ENCODE measurements at places on chromosomes 11 and 22.

GRCh38 chr22:25736378-25737011, 5.5 kb upstream of the MYO18B start:
- DNase-seq = peak; percentile 6

GRCh38 chr11:123545726-123546270, 108.6 kb downstream of the SCN3B start:
- DNase-seq = no peak

- DNase-seq = no peak
Observed at GRCh38 chr22:40855071-40855978, 1.1 kb downstream of the ST13 start.

DNA sequence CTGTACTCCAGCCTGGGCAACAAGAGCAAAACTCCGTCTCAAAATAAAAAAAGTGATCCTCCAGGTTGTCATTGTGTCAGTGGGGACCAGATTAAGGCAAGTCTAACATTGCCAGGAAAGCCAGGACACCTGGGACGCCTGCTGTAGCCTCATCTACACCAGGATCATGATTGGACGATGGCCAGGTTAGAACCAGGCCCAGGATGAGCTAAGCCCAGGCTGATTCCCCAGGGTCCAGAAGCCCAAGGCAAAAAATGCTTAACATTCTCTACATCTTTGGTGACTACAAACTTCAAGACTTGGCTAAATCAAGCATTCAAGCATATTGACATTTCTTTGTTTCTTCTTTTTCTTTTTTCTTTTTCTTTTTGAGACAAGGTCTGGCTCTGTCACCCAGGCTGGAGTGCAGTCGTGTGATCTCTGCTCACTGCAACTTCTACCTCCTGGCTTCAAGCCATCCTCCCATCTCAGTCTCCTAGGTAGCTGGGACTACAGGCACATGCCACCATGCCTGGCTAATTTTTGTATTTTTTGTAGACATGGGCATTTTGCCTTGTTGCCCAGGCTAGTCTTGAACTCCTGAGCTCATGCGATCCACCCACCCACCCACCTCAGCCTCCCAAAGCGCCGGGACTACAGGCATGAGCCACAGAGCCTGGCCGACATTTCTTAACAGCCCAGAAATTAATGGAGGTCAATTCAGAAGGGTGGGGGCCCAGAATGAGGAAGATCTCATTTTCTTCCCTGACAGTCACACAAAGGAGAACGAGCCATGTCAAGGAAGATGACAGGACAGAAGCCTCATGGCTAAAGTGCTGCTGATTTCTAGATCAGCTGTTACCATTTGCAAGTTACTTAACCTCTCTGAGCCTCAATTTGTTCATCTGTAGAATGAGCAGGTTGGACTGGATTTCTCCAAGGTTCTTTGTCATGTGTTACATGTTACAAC, 12.5 kb upstream of the PTPRJ start:
- no peak for DNase-seq

- DNase-seq = no peak
Observed at GRCh38 chr11:128407962-128408361, 179.4 kb downstream of the ETS1 start.

DNA sequence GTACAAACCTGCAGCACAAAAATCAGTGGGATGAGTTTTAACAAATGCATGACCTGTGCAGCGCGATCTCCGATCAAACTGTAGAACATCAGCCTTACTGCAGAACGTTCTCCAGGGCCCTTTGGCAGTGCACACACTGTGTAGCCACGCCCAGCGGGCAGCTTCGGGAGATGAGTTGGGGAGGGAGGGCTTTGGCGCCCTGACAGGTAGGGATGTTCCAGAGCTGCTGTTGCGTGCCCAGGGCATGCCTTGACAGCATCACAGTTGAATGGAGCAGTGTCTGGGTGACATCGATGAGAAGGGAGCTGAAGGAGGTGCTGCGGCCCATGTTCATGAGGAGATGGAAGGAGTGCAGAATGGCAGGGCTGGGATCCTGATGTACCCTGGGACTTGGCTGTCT, 80.2 kb downstream of the TBC1D22A start:
- no peak for DNase-seq

GRCh38 chr11:73227571-73228211, 9.6 kb downstream of the P2RY2 start:
- DNase-seq = no peak

DNA sequence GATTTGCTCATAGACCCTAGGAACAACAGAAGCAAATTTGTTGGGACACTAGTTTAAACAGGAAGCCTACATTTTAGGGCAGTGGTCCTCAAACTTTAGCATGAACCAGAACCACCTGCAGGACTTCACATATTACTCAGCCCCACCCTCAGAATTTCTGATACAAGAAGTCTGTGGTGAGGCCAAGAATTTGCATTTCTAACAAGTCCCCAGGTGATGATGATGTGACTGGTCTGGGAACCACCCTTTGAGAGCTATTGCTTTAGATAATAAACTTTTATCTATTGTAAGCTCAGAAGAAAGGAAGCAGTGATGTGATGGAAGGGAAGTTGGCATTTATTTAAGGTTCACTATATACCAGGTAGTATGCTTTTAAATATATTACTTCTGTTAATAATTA, 194.0 kb downstream of the FAM181B start:
- DNase-seq = no peak

- DNase-seq = no peak
Observed at GRCh38 chr22:46280063-46280817, 12.4 kb downstream of the TTC38 start.

- DNase-seq = no peak
Observed at GRCh38 chr11:43948341-43949225, 6.1 kb downstream of the C11orf96 start.

GRCh38 chr11:24373516-24373915, 123.3 kb upstream of the LUZP2 start:
- DNase-seq = no peak

GRCh38 chr11:8017894-8018483, 30.9 kb downstream of the EIF3F start:
- no peak for DNase-seq

DNA sequence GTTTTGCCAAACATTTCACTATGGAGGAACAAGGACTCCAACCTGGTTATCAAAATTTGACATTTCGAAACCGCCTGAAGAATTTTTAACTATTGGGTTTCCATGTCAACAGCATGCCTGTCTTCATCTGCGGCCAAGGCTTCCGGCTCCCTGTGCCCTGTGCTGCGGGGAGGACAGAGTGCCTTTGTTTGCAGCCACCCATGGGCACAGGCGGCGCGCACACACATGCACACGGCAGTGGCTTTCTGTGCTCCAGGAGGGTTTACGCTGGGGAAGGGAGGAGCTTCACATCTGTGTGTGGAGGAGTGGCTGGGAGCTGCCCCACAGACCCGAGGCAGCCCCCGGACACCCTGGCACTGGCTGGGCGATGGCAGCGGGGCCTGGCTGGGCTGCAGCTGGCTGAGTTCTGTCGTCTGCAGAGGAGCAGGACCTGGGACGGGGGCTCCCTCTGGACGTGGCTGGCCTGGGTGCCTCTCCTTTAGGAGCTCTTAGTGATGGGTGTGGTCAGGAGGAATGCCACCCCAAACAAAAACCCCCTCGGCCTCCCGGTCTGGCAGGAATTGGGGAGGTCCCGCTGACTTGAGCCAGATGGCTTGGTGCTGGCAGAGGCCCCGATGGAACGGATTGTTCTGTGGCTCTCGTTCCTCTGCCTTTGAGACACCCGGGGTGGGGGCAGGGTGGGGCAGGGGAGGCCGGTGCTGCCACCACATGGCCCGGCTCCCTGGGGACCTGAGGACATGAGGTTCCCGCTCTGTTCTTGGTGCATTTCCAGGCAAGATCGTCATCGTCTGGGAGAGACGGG, 1290.9 kb downstream of the BRD1 start:
- DNase-seq = no peak

Data from CD4-positive, alpha-beta memory T cell (primary cell).